ENCODE measurements at places on chromosomes 7 and 10.

GRCh38 chr10:85603151-85603940 is 763.2 kb downstream of the GRID1 start:
- no peak for DNase-seq

DNA sequence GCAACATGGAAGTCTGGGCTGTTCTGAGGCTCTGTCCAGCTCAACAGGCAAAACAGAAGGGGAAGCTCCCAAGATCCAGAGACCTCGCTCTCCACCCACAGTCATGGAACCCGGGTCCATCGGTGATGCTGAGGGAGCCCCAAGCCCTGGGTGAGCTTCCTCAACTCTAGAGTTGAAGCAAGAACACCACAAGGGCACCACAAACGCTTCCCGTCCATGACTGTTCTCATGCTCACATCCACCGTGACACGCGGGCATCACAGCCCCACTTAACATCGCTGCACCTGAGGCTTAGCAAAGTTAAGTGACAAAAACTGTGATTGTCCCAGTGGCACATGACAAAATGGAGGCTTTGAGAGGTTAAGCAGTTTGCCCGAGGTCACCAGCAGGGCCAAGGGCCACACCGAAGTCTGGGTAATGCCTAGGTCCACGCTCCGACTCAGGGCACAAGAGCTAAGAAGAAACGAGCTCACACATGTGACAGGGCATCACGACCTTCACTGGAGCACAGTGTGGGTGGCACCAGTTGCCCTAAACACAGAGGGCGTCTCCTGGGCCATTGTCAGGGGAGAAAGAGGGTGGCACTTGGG is 110.6 kb downstream of the OAT start:
- DNase-seq = no peak

GRCh38 chr7:36677769-36678437 is 46.4 kb downstream of the AOAH start:
- DNase-seq = no peak

GRCh38 chr10:111303887-111304286 is 227.1 kb downstream of the ADRA2A start:
- no peak for DNase-seq

GRCh38 chr10:69807122-69807521 is 5.4 kb downstream of the COL13A1 start:
- peak; percentile 46 for DNase-seq

- DNase-seq = peak; percentile 96
Measured at GRCh38 chr10:84424731-84425167, 96.4 kb downstream of the CCSER2 start.

DNA sequence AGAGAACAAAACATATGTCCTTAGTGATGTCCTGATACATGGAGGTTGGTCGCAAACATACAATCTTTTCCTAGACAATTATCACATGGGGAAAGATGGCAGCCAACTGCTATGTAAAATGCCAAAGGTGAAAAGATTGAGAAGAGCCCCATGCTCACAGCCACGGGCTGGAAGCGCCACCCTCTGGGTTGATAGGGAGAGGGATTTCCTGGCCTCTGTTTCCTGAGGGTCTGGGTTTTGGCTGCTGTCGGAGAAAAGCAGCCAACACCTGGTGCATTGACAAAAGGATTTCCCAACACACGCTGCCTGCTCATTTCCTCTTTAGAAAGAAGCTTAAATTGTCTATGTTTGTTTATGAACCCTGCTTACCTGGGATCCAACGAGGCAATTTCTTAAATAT is 43.8 kb downstream of the ITIH5 start:
- no peak for DNase-seq

- no peak for DNase-seq
Measured at GRCh38 chr10:9419757-9420156, 1365.3 kb downstream of the GATA3 start.

GRCh38 chr10:84294766-84295447 is 33.5 kb upstream of the CCSER2 start:
- no peak for DNase-seq

GRCh38 chr10:132425757-132426155 is 28.8 kb downstream of the PWWP2B start:
- DNase-seq = no peak

DNA sequence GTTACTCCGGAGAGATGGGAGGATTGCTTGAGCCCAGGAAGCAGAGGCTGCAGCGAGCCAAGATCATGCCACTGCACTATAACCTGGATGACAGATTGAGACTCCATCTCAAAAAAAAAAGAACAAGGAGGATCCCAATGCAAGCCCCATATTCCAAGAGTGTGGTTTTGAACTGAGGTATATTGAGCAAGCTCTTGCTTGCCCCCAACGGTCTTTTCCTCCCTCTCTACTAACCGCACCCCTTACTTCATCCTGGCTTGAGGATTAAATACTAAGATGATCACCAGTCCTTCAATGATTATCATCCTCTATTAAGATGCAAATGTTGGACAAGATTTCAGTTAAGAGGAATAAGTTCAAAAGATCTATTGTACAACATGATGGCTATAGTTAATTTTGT is 12.5 kb upstream of the SRGN start:
- DNase-seq = no peak

GRCh38 chr10:33557313-33557712 is 222.8 kb upstream of the NRP1 start:
- no peak for DNase-seq

GRCh38 chr10:78568620-78569019 is 500.1 kb upstream of the ZMIZ1 start:
- DNase-seq = no peak

GRCh38 chr7:23106823-23107663 is 1.5 kb downstream of the KLHL7 start:
- peak; percentile 7 for DNase-seq

DNA sequence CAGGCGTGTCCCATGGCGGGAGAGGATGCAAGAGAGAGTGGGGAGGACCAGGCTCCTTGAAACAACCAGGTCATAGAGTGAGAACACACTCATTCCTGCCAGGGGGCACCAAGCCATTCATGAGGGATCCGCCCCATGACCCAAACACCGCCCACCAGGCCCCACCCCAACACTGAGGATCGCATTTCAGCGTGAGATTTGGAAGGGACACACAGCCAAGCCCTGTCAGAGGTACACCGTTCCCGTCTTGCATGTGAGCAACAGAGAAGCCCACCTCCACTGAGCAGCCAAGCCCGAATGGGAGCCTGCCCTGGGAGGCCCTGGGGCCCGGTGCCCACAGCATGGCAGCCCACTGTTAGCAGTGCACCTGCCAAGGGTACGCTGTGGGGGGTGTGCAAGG is 7.9 kb upstream of the ARPC1B start:
- DNase-seq = no peak

DNA sequence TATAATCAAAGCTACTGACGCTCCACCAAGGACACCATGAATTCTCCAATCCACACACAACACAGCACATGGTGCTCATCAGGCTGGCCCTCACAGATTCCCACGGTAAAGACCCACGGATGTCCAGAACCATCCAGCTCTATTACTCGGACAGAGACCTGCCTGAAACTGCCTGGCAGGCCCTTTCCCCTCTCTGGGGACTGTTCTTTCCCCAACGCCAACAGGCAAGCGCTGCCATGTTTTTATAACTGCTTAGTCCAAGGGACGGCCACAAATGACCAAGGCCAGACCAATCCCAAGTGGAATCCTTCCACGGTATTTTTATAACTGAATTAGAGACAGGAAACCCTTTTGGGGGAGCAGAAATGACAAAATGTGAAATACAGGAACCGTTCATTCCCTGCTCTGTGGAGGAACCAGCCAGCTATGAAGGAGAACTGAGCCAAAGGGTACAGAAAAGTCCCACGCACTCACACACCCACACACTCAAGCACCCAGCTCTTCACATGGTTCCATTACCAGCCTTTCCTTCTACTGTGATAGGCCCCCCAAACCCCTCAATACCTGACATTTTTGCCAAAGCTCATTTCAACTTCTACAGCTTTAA is 4.1 kb downstream of the PIP4K2A start:
- DNase-seq = no peak

DNA sequence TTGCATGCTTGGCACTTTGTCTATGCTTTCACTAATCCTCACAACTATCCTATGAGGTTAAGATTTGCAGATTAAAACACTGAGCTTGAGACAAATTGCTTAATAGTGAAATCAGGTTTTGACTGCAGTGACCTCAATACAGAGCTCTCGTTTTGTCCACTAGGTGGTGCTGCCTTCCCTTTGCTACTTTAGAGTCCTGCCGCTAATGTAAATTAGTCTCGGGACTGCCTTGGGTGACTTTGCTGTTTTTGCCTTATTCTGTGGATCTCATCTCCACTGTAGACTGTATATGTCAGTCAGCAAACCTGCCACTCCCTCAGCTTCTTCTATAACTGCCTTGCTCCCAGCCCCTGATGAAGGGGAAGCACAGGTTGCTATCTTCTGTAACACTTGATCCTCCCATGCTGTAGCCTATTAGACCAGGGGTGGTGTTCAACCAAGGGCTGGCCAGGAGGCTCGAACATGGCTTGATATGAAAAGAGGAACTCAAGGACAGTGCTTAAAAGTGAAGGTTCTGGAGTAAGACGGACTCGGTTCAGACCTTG is 26.0 kb downstream of the ASB4 start:
- peak; percentile 77 for DNase-seq

GRCh38 chr10:86955501-86956194 is 1.8 kb downstream of the MMRN2 start:
- DNase-seq = no peak

- DNase-seq = no peak
Measured at GRCh38 chr7:85806321-85806720, 619.5 kb upstream of the SEMA3D start.

- DNase-seq = peak; percentile 38
Measured at GRCh38 chr7:111919631-111920179, 286.5 kb downstream of the DOCK4 start.

DNA sequence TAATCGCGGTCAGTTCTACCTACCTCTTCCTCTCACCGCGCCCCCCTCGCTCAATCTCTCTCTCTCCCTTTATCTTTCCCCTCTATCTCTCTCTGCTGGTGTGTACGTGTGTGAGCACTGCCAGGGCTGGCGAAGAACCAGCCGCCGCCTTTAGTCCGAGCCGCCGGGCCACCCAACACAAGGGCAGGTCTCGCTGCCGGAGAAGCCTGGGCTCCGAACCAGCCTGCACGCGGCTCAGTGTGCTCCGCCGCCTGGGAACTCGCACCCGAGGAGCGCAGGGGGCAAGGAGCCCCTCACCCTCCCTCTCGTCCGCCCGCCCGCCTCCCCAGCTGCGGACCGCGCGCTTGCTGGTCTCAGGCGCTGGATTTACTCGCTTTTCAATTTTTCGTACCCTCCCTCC is 1.7 kb downstream of the NXPH1 start:
- no peak for DNase-seq

- DNase-seq = peak; percentile 85
Measured at GRCh38 chr7:71633551-71634008, 501.6 kb downstream of the GALNT17 start.

- peak; percentile 82 for DNase-seq
Measured at GRCh38 chr10:90911133-90912051, 9.5 kb downstream of the ANKRD1 start.

GRCh38 chr7:156666368-156667109 is 26.0 kb downstream of the RNF32 start:
- no peak for DNase-seq

DNA sequence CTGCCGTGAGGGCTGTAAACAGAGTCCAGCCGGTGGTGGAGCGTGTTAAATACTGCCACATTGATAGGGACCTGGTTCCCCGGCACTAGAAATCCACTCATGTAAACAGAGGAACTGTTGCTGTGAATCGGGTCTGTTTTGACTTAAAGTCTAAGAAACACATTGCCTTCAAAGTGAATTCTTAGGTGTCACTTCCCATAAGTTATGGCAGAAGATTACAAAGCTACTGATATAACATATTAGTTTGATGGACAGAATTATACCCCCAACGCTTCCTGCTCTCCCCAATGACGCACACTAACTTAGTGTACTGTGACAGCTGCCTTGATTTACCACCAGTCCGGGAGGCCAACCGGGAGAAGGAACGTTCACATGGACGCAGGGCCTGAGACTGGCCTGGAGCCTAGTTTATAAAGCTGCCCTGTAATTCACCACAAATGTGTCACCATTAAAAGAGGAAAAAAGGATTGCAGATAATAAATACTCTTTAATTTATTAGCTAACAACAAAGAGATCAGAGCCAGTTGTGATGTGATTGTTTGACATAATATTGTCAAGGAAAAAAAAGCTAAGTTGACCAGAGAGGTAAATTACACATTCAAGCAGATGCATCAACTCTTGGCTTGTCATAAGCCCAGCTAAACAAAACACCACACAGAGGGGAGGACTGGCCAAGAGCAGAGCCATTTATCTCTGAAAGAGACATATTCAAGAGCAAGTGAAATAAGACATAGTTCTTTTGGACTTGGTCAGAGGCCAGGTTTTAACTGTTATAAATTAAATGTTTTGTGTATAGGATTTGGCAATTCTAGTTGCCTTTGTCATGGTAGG is 820.6 kb downstream of the LRMDA start:
- peak; percentile 100 for DNase-seq

- no peak for DNase-seq
Measured at GRCh38 chr7:134029-134428, 58.3 kb upstream of the FAM20C start.

DNA sequence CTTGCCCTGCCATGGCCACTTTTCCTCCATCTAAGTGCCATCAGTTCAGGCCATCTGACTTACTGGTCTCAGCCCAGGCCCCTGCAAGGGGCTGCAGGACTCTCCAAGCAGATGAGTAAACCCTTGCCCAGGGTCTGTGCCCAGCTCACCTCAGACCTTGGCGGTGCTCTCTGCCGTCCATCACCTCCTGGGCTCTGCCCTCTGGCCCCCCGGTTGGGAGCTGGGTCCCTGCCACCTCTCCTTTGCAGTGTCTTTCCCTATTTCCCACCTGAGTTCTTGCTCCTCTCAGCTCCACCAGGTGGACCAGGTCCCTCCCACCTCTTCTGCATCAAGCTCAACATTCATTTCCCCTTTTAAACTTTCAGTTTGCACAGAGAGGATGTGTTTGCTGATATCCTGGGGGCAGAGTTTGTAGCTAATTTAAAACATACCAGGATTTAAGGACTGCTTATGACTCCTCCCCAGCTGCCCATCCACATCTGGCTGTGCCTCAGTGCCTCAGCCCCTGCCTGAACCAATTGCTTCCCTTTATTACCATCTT is 135.5 kb downstream of the SLIT1 start:
- DNase-seq = no peak

DNA sequence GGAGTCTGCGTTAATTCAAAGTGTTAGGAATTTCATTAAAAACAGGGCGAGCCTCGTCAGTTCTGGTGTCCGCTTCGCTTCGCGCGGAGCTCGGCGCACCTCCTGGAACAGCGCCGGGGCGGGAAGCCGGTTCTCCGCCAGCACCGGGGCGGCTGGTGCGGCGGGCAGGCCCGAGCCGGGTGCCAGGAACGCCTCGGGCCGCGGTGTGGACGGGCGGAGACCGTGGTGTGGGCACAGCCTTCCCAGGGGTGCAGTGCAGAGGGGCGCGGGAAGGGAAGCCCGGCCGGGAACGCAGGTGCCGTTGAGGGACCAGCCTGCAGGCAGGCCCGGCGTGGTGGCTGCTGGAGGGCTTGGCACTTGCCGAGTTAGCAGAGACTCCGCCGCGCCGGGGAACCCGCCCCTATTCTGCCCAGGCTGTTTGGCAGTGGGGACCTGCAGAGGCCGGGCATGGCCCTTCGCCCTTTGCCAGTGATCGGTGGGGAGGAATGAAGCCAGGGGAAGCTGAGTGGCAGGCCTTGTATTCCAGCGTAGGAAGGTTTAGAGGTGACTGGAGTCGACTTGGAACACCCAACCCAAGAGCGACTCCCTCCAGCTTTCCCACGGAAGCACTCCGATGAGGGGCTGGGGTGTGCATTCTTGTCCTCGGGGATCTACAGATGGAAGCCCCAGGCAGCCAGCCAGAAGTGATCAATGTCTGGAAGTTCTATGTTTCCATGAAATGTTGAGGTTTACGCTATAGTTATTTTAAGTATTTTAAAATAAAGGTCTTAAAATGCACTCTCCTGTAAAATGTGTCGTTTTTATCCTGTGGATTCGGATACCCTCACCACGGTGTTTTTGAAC is 945 bp upstream of the RHEB start:
- DNase-seq = no peak

All from fibroblast of villous mesenchyme (primary cell).